PC-9 (cell line): ENCODE measurements at places on chromosomes 2 and 18. TPM values are rescaled to one million over a fixed set of nuclear protein-coding genes. Genes with fewer than 3 reads are reported as not detected.

The TNP1 gene
- not detected in 2 replicates for total RNA-seq

The TMBIM1 gene
- 172 and 187 TPM in 2 replicates for total RNA-seq

The MGAT4A gene
- 12.2 and 12.9 TPM in 2 replicates for total RNA-seq

The LHCGR gene
- not detected in 2 replicates for total RNA-seq

The CRYBA2 gene
- total RNA-seq = not detected in 2 replicates

The TTN gene
- not detected in 2 replicates for total RNA-seq
